ENCODE measurements at places on chromosomes 13 and 19.

GRCh38 chr13:29487466-29488454 lies 107.7 kb downstream of the SLC7A1 start:
- H3K4me1 ChIP-seq, result no peaks in the 10 kb centered on the region
- no peak for DNase-seq
- no peak overlapping the region for H3K27ac ChIP-seq
- H3K27me3 ChIP-seq, result no peaks in the 10 kb centered on the region

- no peaks in the 10 kb centered on the region for H3K27me3 ChIP-seq
- H3K4me1 ChIP-seq, result peaks cover 8% of the 10 kb centered on the region
- DNase-seq, result no peak
- no peaks in the 10 kb centered on the region for H3K36me3 ChIP-seq
These were observed 4.3 kb upstream of the ZDHHC20 start for GRCh38 chr13:21463424-21463823.

GRCh38 chr13:41402691-41403511 lies 54.4 kb upstream of the RGCC start:
- no peaks in the 10 kb centered on the region for H3K27me3 ChIP-seq
- no peak for DNase-seq
- no peaks in the 10 kb centered on the region for H3K4me1 ChIP-seq
- no peaks in the 10 kb centered on the region for H3K36me3 ChIP-seq

DNA sequence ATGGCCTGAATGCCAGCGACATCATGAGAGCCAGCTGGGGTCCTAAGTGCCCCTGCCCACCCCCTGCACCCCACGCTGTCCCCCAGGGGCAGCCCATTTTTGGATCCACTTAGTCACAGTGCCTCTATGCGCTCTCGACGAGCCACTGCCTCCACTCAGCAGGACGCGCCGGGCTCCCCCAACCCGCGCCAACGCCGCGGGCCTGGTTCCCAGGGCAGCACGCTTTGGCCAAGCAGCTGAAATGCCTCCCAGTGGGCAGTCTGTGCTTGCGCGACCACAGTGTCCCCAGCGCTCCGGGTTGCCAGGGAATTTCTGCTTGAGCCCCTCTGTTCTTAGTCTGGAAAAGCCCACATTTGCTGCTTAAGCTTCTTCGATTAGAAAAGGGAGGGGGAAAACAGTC lies 39.4 kb downstream of the TMED1 start:
- H3K36me3 ChIP-seq, result peaks cover 80% of the 10 kb centered on the region
- H3K4me3 ChIP-seq, result peak overlapping the region; percentile 31
- no peak for DNase-seq

DNA sequence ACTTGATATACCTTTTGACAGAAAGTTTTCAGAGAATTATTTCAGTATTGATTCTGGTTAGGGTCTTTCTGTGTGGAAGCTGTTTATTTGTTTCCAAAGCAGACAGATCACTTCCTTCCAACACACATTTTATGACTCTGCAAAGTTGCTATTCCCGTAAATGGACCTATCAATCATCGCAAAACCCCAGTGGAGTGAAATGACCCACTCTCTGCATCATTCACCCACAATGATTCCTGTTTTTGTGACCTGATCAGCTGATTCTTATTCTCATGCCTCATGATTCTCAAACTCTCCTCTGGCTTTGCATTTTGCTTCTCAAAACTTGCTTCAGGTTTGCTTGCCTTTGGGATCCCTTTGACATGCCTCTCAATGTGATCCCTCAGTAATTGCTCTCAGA lies 453.7 kb downstream of the PCDH17 start:
- H3K4me1 ChIP-seq, result no peaks in the 10 kb centered on the region
- no peak overlapping the region for H3K4me3 ChIP-seq
- no peaks in the 10 kb centered on the region for H3K27me3 ChIP-seq
- H3K27ac ChIP-seq, result no peak overlapping the region

DNA sequence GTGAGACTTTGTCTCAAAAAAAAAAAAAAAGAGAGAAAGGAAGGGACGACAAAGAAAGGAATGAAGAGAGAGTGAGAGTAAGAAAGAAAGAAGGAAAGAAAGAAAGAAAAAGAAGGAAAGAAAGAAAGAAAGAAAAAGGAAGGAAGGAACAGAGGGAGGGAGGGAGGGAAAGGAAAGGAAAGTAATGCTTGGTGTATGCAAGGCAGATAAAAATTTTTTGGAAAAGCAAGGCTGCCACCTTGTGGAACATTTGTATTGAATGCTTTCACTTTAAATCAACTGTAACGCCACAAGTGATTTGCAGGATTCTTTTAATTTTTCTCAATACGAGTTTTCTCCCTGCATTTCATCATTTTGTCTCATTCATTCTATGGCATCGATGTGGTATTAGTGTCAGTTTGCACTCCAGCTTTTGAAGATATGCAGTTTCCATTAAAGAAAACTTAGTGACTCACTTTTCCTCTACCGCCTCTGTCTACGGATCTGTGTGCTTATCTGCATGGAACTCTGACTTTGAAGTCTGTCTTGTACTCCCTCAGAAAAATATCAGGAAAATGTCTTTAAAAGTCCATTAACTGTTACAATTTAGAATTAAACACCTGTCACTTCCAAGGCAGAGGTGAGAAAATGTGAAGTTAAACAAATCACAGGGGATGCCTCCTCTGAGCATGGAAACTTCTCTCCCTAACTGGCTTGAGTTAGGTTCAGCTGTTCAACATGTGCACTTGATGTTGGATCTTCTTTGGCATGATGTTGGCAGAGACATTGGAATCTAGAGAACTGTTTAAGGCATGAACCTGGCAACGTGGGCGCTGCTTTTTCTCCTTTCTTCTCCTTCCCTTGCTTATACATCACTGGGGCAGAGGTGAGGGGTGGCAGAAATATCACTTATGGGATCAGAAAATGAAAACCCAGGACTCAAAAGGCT lies 20.0 kb upstream of the ZDHHC20 start:
- no peaks in the 10 kb centered on the region for H3K27me3 ChIP-seq
- H3K36me3 ChIP-seq, result no peaks in the 10 kb centered on the region
- no peak for DNase-seq
- peaks cover 6% of the 10 kb centered on the region for H3K4me1 ChIP-seq
- H3K27ac ChIP-seq, result no peak overlapping the region

DNA sequence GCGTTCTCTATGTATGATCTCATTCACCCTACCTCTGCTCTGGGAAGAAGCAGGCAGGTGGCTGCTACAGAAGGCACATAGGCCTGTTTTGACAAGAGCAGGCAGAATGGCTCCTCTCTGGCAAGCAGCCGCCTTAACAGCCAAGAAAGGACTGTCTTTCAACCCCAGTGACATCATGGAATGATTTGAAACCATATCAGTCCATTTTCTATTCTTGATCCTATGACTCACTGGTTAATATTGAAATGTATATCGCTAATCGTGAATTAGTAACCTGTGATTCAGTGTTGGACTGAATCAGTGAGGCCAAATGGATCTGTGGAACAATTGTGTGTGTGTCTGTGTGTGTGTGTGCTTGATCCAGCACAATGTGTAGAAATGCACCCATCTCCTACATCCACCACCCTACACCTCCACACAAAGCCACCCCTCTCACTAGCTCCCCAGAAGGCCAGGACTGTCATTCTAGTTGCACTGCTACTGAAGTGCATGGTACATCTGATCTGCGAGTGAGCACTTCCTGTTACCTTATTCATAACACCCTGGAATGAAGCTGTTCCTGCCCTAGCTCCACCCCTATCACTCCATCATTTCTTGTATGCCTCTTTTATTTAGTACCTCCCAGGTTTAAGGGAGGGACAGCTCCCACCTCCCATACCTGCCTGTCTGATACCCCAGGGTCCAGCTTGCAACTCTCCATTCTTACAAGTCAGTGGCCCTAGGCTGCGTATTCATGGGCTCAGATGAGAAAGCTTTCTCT lies 460.0 kb downstream of the FOXO1 start:
- H3K4me1 ChIP-seq, result peaks cover 56% of the 10 kb centered on the region
- H3K27me3 ChIP-seq, result no peaks in the 10 kb centered on the region
- H3K27ac ChIP-seq, result peak overlapping the region; percentile 68

DNA sequence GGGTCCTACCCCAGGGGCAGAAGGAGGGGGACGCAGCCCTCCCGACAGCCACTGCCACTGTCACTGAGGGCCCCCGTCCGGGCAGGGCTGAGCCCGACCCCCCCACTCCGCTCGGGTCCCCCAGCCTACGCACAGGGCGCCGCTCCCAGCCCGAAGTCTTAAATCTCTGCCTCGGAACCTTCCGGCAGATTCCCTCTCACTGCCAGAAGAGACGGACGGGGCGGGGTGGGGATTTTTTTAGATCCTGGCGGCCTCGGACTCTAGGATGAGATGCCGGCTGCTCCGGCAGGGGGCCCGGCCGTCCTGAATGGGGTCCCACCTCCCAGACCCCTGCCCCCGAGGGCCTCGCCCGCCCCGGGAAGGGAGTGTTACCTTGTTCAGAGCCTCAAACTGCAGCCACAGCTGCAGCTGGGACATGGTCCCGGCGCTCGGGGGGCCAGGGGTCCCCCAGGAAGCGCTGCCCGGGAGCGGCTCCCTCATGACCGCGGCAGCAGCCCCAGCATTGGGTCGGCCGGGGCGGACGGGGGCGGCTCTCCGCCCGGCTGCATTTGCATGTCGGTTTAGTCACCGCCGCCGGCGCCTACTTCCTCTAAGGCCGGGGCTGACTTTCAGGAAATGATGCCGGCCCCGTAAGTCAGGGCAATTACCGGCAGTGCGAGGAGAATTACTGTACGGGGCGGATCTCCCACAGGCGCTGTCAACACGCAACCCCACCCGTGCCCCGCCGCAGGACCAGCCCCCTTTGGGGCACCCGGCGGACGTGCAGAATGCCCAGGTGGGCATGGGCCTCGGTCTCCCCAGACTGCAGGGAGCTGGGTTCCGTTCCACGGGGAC lies 28.1 kb downstream of the GPX4 start:
- H3K36me3 ChIP-seq, result peaks cover 17% of the 10 kb centered on the region
- H3K27me3 ChIP-seq, result no peaks in the 10 kb centered on the region
- DNase-seq, result peak; percentile 82
- H3K4me3 ChIP-seq, result peak overlapping the region; percentile 95
- peak overlapping the region; percentile 92 for H3K27ac ChIP-seq
- peaks cover 90% of the 10 kb centered on the region for H3K4me1 ChIP-seq

- H3K4me1 ChIP-seq, result no peaks in the 10 kb centered on the region
- H3K27ac ChIP-seq, result no peak overlapping the region
- H3K27me3 ChIP-seq, result no peaks in the 10 kb centered on the region
- no peak for DNase-seq
These were observed 25.3 kb upstream of the SLC46A3 start for GRCh38 chr13:28744091-28744536.

GRCh38 chr19:35249146-35249847 lies 495 bp downstream of the LSR start:
- peaks cover 31% of the 10 kb centered on the region for H3K4me1 ChIP-seq
- no peak for DNase-seq
- peak overlapping the region; percentile 86 for H3K4me3 ChIP-seq
- peak overlapping the region; percentile 59 for H3K27ac ChIP-seq
- peaks cover 11% of the 10 kb centered on the region for H3K36me3 ChIP-seq

- H3K27me3 ChIP-seq, result peaks cover 2% of the 10 kb centered on the region
- no peak for DNase-seq
- H3K36me3 ChIP-seq, result no peaks in the 10 kb centered on the region
- no peaks in the 10 kb centered on the region for H3K4me1 ChIP-seq
- no peak overlapping the region for H3K4me3 ChIP-seq
- no peak overlapping the region for H3K27ac ChIP-seq
These were observed 29.1 kb upstream of the TSC22D1 start for GRCh38 chr13:44605275-44605674.

- peak overlapping the region; percentile 40 for H3K4me3 ChIP-seq
- H3K27me3 ChIP-seq, result no peaks in the 10 kb centered on the region
- peak overlapping the region; percentile 91 for H3K27ac ChIP-seq
- peaks cover 54% of the 10 kb centered on the region for H3K4me1 ChIP-seq
These were observed 10.6 kb downstream of the POU2F2 start for GRCh38 chr19:42121656-42122069.

GRCh38 chr13:47350334-47351124 lies 453.7 kb upstream of the HTR2A start:
- H3K36me3 ChIP-seq, result no peaks in the 10 kb centered on the region
- H3K27me3 ChIP-seq, result no peaks in the 10 kb centered on the region
- H3K27ac ChIP-seq, result no peak overlapping the region
- no peak for DNase-seq
- no peak overlapping the region for H3K4me3 ChIP-seq

DNA sequence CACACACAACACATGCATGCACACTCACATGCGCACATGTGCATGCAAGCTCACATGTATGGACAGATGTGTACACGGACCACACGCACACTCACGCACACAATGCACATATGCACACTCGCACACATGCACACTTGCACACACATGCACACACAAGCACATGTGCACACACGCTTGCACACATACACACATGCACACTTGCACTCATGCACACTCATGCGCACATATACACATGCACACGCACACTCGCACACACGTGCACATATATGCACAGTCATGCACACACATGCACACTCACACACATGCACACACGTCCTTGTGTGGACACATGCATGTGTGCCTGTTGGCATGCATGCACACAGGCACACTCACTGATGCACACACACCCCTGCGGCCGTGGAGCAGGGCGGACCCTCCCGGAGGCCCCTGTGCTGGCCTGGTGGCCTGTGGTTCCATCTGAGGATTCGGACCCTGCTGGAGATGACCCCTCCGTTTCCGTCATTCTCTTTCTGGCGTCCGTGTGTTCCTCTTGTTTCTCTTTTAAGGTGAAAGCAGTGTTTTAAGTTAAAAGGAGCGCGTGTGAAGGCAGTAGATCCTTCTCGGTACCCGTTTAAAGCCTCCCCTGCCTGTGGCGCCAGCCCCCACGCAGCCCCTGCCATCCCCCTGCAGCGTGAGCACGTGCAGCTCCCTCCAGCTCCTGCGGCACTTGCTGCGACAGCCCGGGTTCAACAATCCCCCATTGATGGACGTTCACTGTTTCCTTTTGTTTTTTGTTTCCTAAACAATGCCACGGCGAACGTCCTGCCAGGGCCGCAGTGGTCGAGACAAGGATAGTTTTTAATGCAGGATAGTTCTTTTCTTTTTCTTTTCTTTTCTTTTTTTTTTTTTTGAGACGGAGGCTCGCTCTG lies 5.6 kb downstream of the NDUFS7 start:
- no peak overlapping the region for H3K27ac ChIP-seq
- H3K4me1 ChIP-seq, result peaks cover 24% of the 10 kb centered on the region
- H3K27me3 ChIP-seq, result no peaks in the 10 kb centered on the region
- H3K4me3 ChIP-seq, result no peak overlapping the region

GRCh38 chr19:55206664-55207500 lies 2.4 kb downstream of the PTPRH start:
- DNase-seq, result no peak
- no peak overlapping the region for H3K27ac ChIP-seq
- H3K4me3 ChIP-seq, result no peak overlapping the region
- no peaks in the 10 kb centered on the region for H3K36me3 ChIP-seq
- H3K4me1 ChIP-seq, result peaks cover 6% of the 10 kb centered on the region

GRCh38 chr13:111937777-111938311 lies 129.1 kb upstream of the SOX1 start:
- no peak overlapping the region for H3K4me3 ChIP-seq
- no peak overlapping the region for H3K27ac ChIP-seq
- H3K27me3 ChIP-seq, result no peaks in the 10 kb centered on the region
- no peaks in the 10 kb centered on the region for H3K4me1 ChIP-seq
- DNase-seq, result no peak

DNA sequence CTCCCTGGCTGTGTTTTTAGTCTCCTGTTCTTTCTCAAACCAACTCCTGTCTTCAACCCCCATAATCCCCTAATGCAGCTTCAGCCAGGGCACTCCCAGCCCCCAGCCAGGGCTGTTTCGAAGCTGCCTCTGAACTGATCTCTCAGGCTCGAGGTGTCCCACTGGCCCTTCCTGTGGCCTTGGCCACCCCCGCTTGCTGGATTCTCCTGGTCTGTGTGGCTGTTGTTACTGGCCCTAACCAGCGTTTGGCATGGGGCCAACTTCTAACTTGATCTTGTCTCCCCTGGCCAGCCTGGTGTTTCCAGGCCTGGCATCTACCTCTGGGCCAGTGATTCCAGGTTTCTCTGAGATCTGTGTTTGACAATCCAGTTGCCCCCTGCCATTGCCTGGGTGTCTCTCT lies 11.0 kb downstream of the XAB2 start:
- H3K4me1 ChIP-seq, result no peaks in the 10 kb centered on the region
- no peak overlapping the region for H3K4me3 ChIP-seq
- no peak for DNase-seq
- H3K27me3 ChIP-seq, result no peaks in the 10 kb centered on the region
